ENCODE measurements at places on chromosomes 5 and 9.

DNA sequence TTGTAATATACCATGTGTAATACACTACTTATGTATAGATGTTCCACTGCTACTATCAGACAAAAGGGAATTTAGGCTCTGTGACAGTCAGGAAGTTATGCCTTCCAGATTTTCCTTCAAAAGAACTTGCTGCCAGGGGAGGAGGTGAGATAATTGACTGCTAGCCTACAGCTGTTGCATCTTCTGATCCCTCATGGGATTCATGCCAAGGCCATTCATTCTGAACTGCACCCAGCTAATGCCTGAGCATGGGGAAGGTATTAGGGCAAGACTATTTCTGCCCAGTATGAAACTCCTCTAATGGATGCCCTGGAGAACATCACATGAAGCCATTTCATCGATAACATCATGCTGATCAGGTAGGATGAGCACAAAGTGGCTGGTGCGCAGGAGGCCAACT, 746.5 kb upstream of the ZNF608 start:
- DNase-seq, result no peak

DNA sequence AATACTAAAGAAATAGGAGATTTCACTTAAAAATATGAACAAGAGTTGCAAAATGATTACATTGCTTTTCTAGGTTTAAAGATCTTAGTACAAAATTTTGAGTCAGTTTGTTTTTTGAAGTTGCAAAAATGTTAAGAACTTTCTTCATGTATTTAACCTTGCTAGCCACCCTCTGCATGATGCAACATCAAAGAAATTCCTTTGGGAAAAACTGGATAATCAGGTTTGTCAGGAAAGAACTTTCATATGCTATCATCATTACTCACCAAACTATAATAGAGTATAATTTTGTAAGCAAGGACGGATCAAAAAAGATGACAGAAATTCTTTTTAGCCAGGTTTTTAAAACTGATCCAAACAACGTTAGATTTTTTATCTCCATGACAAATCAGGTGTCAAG, 116.9 kb upstream of the MRPS30 start:
- no peak for DNase-seq

DNA sequence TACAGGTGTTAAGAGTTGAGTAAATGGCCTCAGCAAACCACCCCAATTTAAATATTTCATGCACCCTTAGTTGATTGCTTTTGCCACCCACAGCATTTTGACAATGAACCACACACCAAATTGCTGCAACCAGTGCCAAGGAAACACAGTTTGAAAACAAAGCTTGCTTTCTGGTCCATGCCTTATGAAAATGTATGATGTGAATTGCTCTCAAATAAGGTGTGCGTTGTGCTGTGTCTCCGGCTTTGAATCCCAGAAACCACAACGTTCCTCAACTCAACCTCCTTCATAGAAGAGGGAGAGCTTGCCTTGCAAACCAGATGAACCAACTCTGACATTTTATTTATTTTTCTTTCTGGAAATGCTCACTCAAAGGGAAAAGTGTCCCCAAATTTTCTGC, 762.7 kb downstream of the TLE1 start:
- DNase-seq, result no peak

DNA sequence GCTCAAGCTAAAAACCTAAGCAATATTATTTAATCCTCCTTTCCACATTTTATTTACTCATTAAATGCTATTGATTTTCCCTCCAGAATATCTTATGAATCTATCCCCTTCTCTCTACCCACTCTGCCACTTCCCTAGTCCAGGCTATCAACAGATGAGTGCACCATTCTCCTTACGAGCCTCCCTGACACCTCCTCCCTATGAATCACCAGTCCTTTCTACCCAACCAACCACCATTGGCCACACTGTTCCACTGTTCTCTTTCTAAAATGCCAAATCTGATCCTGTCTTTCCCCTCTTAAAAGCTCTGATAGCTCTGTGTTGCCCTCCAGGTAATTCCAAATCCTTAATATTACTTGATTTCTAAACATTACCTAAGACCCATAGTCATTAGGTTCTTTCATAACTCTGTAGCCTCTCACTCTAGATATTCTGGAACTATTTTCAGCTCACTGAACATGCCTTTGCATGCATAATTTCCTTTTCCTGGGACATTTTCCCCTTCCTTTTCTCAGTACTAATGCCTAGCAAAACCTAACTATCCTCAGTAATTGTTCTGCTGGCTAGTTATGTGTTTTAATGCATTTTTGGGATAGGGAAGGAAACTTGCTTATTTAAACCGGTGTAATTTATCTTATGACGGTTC, 126.3 kb downstream of the UNC13B start:
- no peak for DNase-seq

DNA sequence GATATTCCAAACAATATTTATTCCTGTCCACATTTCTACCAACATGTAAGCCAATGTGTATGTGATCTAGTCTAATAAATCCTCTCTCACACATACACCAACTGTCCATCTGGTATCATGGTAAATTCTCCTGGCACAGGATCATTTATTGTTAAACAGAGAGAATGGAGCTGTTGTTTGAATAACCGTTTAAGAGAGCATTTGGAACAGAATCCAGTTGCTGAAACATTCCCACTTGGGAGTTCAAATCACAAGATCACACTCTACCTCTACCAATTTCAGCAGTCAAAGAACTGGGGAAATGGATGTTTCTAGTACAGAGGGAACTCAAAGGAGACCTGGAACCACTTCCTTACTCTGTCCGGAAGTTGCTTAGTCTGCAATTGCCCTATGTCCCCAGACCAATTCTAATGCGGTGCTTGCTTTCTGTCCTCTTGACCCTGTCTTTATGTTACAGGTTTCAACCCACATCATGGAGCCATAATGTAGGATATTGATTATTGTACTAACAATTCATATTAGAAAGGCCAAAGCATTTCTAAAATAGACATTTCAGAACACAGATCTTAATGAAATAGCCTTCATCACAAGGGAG, 488.4 kb downstream of the SEMA5A start:
- DNase-seq, result no peak

- no peak for DNase-seq
Observed at GRCh38 chr5:76813982-76814562, 4.8 kb upstream of the F2RL1 start.

- no peak for DNase-seq
Observed at GRCh38 chr5:14250084-14250695, 107.0 kb downstream of the TRIO start.

DNA sequence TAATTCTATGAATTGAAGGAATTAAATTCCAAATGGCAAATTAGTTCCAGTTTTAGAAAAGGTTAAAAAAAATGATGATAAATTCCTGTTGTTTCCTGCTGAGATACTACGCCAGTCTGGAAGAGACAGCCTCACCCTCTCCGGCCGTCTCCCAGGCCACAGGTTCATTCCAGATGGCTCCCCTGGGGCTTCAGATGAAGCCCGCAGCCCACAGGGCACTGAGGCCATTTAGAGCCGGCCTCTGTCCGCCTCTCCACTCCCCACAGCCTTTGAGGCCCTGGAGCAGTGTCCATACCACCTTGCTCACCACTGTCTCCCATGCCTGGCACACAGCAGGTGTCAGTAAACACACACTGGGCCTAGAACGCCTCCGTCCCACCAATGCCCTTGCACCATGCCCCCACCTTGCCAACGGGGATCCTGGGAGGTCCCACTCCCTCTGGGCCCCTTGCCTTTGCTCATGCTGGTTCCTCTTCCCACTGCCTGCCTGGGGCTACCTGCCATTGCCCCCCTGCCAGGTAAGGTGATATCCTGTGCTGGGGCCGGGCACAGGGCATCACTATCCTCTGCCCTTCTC, 26.1 kb downstream of the GFPT2 start:
- no peak for DNase-seq

DNA sequence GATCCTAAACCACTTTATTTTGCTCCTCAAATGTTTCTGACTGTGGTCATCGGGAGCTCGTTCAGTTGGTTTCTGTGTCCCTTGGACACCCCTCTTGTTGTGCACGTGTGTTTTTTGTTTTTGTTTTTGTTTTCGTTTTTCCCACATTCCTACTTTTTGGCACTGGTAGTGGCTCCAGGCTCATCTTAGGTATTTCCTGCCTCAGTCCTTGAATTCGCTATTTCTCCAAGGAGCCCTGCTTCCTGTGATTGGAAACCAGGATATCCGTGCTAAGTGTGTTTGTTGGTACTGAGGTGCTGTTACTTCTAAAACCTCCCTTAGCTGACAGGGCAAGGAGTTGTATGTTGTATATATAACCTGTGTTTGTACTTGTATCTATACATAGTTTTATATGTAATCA, 5.9 kb downstream of the HMCN2 start:
- DNase-seq, result no peak

- DNase-seq, result no peak
Observed at GRCh38 chr9:93218161-93218560, 34.2 kb downstream of the WNK2 start.

DNA sequence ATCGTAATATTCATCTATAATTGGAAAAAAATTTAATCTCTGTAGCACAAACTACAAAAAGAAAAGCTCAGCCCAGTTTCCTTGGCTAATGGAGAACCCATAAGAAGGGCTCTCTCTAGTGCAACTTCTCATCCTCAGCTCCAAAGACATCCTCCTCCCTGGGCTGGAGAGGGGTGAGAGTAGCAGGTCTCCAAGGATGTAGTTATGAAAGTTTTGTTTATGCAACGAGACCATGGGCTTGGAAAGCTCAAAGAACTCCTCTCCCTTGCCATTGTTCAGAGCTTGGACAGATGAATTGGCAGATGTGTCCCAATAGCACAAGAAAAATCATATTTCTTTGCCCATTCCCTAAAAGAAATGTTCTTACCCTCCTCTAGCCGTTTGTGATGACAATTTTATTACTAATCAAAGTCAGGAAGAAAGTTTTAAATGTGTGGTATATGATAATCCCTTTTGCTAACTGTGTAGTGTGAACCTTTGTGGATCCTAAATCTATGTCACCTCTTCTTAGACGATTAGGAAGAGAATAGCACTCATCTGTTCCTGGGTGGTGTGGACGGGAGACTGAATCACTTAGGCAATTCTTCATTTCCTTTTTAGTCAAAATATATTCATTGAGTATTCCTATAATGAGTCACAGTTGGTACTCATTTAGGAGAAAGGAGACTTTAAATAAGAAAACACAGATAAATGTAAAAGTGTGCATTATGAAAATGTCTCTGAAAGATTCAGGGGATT, 52.2 kb downstream of the GARNL3 start:
- no peak for DNase-seq

- no peak for DNase-seq
Observed at GRCh38 chr5:14112998-14113652, 30.0 kb upstream of the TRIO start.

DNA sequence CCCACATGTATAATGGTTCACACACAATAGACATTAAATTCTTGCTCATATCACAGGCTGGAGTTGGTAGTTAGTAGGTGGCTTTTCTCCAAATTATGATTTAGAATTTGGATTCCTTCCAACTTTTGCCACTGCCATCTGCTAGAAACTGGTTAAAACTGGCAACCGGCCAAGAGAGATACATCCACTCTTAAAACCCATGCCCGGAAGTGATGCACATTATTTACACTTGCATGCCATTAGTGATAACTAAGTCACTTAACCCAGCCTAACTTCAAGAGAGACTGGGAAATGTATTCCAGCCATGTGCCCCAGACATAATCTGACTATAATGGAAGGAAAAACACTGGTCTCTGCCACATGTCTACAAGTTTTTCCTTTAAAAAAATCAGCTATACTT, 395.7 kb upstream of the SEMA6A start:
- no peak for DNase-seq

DNA sequence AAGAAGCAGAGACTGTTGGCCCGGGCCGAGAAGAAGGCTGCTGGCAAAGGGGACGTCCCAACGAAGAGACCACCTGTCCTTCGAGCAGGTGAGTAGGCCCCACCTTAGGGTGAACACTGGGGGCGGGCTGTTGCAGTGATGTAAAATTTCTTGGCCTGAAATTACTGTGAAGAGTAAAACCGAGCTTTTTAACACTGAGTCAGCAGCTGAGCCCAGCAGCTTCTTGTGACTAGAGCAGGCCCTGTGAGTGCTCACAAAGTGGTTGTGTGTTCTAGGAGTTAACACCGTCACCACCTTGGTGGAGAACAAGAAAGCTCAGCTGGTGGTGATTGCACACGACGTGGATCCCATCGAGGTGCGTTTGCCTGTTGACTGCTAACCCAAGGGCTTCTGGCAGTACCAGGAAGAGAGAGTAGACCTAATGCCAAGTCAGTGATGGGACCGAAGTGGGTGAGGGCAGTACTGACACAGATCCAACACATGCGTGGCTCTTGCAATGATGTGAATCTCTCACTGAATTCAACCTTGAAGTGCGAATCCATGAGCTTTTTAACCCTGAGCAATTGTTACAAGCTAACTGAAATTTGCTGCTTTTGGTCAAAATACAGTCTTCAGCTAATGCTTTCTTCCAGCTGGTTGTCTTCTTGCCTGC, 2.1 kb downstream of the RPL7A start:
- no peak for DNase-seq

DNA sequence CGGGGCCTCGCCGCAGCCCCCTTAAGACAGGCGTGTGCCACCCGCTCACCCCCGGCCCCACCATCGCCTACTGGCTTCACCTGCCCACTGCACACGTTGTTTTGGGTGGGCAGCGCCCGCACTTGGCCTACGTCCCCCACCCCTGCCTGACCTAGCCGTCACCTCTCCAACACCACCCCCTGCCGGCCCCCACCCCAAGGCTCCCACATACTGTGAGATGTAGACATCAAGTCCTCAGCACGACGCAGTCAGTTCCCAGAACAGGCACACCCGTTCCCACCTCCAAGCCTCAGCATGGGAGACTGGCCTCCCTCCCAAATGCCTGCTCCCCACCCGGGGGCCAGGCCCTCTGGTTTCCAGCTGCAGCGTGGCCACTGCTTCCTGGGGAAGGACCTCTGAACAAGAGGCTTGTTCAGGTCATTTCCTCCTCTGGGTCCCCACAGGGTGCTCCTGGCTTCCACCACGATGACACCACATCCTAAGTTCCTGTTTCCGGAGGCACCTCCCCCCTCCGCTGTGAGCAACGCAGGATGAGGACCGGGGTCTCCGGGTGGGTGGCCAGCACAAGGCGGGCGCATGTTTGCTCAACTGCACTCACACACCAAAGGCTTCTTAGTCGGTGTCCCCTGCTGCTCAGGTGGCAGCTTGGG, 11.3 kb downstream of the DBN1 start:
- no peak for DNase-seq

DNA sequence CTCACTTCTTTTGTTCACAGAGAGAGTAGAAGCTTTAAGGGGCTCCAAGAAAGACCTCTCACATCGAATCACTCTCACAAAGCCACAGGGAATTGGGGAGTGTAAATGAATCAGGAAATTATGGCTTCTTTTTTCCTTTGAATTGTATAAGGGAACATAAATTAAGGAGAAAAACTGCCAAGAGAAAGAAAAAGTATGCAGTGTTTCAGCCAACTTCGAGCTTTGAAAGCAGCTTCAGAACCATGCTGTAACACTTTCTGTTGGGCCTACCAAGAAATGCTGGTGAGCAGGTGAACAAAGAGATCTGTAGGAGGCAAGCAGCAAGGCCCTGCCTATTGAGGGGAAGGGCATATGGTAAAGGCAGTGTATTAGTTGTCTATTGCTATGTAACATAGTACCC, 33.4 kb upstream of the CTNNA1 start:
- no peak for DNase-seq

DNA sequence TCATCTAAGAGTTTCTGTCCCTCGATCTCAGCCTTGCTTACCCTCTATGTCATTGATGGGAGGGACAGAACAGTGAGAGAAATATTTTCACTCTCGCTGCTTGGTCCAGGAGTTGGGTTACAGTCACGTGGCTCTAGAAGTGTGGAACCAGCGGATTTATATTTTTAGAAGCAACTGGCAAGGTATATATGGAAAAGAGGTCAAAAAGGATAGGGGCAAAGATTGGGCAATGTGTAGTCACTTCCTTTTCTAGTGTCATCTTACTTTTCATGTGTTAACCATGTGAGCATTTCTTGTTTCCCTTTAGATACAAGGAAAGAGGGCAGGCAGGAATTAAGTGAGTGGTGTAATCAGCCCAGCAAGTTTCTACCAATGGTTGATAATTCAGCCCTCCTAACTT, 111.5 kb upstream of the ZNF366 start:
- no peak for DNase-seq

Data from activated T-helper 1 cell treated with anti-CD3 and anti-CD28 coated beads, Interleukin-12 subunit alpha, Interleukin-12 subunit beta, Interleukin-2, Interleukin-4 antibody, amounts not matched to agents 30 ng/mL and 10 ng/mL and 1 ng/mL, durations not matched to agents 14 hours and 24 hours and 36 hours (primary cell).